AML-193 (cell line): ENCODE measurements at places on chromosomes 6 and 20.
A peak's percentile ranks its signal among the peaks of the same experiment; 100 is the strongest.

GRCh38 chr6:143619824-143620401, 57.9 kb upstream of the PHACTR2 start:
- no peak for DNase-seq

- peak; percentile 32 for DNase-seq
Observed at GRCh38 chr6:11258260-11259237, 26.1 kb upstream of the NEDD9 start.

- DNase-seq: peak; percentile 58
Observed at GRCh38 chr20:62624719-62625453, 17.4 kb upstream of the SLCO4A1 start.

DNA sequence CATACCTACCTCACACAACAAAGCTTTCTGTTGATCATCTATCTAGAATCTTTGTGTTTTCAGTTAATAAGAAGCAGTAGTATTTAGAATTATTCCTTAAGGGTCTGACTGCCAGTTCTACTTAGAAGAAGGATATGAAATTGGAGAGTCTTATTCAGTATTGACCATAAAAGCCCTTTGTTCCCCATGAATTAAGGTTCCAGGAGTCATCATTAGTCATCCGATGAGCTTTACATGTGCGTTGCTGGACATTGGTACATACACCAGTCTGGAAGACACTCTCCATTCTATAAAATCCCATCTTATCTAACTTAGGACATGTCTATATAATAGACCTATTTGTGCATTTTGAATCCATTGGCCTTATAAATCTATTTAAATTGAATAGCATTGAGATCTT, 34.4 kb upstream of the RNF217 start:
- no peak for DNase-seq

DNA sequence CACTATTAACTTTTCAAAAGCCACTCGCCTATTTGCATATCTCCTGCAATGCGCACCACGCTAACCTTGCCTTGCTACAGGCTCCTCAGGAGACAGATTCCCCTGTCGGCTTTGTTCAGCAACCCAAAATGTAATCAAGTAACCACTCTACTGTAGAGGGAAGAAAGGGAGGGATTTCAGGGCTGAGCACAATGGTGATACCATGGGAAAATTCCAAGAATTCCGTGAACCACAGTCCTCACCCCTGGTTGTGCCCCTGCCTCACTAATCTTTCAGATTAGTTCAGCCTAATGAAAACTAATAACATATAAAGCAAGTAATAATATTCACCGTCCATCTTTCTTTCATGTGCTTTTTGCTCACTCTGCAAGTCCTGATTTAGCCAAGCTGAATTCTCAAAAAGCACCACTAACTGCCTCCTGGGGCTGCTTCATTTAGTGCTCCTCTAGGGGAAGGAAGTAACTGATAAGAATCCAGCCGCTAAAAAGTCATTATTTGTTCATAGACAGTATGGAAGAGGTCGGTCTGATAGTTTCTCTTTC, 6.6 kb downstream of the CITED2 start:
- DNase-seq: peak; percentile 51

GRCh38 chr6:8392569-8392968, 42.8 kb downstream of the SLC35B3 start:
- no peak for DNase-seq

DNA sequence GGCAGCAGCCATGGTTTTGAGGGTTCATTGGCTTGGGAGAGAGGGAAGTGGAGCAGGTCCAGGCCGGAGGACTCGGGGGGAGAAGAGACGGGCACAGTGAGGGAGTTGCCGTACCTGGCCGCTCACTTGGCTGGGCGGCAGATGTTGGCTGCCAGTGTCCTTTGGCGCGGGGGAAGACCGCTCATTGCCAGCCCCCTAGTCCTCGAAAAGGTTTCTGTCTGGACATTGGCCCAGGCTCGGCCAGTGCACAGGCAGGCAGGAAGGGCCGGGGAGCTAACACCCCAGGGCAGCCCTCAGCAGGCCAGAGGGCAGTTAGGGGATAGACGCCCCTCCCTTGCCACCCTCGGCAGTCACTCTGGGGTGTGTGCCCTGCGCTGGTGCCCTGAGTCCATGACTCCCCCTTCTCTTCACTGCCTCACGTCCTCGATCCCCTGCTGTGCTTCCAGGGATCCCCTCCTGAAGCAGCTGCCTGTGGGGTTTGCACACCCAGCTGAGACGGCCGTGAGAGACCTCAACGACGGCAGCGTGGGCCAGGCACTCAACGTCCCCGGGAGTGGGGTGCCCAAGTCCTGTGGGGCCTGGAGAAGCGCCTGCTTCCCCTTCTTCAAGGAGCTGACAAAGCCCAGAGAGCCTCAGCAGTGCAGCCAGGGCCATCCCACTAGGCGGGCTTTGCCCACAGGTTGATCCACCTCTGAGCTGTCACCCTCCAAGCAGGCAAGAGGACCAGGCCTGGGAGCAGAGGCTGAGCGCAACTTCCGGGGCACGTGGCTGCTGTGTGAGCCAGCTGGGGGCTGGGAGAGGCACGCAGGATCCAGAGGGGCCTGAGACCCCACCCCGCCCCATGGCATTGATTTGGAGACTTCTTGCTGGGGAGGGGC, 20.4 kb downstream of the RBM38 start:
- DNase-seq: no peak

DNA sequence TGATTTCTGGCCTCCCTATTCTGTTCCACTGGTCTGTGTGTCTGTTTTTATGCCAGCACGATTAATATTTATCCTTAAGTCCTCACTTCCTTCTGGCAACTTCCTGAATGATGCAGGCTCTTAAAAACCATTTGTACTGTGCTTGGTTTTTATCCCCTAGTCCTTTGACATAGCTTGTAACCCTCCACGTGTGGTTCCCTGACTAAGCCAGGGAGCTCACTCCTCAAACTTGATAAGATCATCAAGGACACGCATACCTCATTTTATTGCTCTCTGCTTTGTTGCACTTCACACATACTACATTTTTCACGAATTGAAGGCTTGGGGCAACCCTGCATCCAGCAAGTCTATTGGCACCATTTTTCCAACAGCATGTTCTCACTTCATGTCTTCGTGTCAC, 166.4 kb upstream of the UST start:
- DNase-seq: no peak

GRCh38 chr20:17488916-17489600, 42.1 kb downstream of the BFSP1 start:
- no peak for DNase-seq

GRCh38 chr6:68447112-68447511, 188.0 kb upstream of the ADGRB3 start:
- DNase-seq: no peak

- DNase-seq: no peak
Observed at GRCh38 chr6:122154155-122154554, 245.3 kb upstream of the HSF2 start.

GRCh38 chr6:82910395-82910794, 155.2 kb downstream of the UBE3D start:
- no peak for DNase-seq

DNA sequence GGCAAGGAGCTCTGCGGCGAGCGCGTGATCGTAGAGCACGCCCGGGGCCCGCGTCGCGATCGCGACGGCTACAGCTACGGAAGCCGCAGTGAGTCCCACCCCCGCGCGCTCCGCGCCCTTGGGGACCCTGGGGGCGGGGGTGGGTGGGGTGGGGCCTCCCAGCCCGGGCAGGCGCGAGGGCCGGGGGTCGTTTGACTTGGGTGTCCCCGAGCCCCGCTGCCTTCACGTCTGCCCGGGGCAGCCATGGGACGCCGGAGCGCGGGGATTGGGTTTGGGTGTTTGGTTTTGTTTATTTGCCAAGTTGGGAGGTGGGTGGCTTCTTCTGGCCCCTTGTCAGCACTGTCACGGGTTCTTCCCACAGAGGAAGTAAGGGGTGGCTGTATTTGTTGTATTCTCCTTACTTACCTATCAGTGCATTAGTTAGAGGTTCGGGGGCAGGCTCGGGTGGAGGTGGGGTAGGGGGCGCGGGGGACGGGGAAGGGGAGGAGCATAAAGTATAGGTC, 777 bp downstream of the SRSF6 start:
- DNase-seq: peak; percentile 4

- DNase-seq: no peak
Observed at GRCh38 chr20:19497064-19497463, 261.0 kb upstream of the RIN2 start.
